Spleen (tissue), 13 donors: ENCODE measurements at places on chromosomes 12 and 14. TPM values are rescaled to one million over a fixed set of nuclear protein-coding genes. Genes with fewer than 3 reads are reported as not detected.

DNA sequence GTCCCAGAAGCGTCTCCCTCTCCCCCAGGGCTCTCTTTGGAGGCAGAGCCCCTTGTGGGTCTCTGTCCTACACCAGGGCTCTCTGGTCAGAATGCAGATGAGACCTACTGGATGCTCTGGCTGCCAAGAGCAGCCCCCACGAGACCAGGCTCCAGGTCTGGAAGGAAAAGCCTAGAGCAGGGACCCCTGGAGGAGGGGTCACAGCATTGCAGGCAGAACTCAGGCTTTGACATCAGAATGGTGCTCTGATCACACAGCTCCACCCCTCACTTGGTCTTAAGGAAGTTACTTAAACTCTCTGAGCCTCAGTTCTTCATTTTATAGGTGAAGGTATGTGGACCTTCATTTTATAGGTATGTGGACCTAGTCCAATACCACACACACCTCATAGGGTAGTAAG is 83.1 kb downstream of the ARL6IP4 start:
- no peak for DNase-seq

The MDP1 gene
- 14.5 TPM for total RNA-seq

DNA sequence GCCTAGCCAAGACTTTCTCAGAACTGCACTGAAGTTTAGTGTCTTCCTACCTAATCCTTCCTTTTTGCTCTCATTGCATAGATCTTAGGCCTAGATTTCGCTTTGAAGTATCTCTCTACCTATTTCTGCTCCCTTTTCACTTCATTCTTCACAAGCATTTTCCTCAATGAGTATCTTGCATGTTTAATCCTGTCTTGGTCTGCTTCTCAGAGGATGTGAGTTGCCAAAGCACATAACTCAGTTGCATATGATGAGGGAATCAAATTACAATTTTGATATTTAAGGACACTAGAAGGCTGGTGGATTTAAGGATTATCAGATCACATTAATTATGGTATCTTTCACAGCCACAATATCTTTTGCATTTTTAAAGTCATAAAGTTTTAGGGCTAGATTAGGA is 195.5 kb upstream of the DAAM1 start:
- DNase-seq = no peak

The ASB2 gene
- 14.9 TPM for total RNA-seq

The TAS2R20 gene
- 5.8 TPM for total RNA-seq

DNA sequence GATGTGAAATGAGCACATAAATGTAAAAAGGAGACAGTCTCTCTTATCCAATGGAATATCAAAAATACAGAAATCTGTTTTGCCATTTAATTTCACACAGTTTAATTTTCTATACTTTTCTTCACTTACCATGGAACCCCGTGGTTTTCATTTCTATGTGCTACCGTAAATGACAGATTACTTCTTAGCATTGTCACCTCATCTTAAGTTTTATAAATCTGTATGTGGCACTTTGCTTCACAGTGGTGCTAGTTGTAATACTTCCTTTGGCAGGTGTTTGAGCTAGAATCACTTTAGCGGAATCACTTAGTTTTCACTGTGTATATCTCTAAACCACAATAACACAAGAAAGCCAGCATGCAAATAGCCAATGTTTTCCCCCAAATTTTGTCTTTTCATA is 781.9 kb upstream of the MGAT4C start:
- DNase-seq = no peak

- DNase-seq = no peak
Measured at GRCh38 chr14:94374116-94374515, 14.3 kb downstream of the SERPINA1 start.

The GALNT8 gene
- 1.4 TPM for total RNA-seq

GRCh38 chr12:2796187-2796666 is 1.5 kb downstream of the FKBP4 start:
- DNase-seq = no peak

DNA sequence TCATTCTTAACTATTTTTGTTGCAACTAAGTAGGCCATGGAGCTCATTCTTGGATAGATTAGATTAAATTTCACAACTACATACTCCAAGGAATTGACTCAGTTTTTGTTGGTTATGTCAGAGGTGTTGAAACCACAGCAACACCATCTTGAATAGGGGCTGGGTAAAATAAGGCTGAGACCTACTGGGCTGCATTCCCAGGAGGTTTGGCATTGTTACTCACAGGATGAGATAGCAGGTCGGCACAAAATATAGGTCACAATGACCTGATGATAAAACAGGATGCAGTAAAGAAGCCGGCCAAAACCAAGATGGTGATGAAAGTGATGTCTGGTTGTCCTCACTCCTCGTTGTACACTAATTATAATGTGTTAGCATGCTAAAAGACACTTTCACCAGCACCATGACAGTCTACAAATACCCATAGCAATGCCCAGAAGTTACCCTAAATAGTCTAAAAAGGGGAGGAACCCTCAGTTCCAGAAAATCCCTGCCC is 20.9 kb downstream of the DMAC2L start:
- no peak for DNase-seq

The TULP3 gene
- 9.6 TPM for total RNA-seq

The ZFHX2 gene
- total RNA-seq = 0.85 TPM

- DNase-seq = no peak
Measured at GRCh38 chr12:128942960-128943477, 89.7 kb downstream of the GLT1D1 start.

The PIWIL1 gene
- 0.97 TPM for total RNA-seq

DNA sequence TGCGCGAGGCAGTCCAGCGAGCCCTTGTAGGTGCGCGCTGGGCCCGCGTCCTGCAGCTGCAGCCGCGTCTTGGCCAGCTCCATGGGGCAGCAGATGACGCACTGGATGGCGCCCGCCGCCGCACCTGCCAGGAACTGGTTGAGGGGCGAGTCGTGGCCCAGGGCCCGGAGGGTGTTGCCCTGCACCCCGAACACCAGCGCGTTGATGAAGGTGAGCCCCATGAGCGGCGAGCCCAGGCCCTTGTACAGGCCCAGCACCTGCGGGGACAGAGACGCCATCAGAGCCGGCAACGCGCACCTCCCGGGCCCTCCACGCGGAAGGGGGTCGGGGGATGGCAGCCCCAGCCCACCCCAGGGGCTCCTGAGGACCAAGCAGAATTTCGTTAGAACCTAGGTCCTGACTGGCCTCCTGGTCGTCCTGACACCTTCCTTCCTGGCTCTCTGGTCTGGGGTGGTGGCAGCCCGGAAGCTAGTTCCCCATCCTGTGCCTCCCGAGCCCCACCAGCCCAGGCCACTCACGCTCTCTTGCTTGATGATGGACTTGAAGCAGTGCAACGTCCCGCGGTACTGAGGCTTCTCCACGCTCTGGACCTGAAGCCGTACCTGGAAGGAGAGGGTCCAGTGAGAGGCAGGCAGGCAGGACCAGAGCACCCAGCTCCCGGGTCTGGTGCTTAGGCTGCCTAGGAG is 13.3 kb downstream of the SLC25A29 start:
- peak; percentile 73 for DNase-seq

The LGR5 gene
- not detected for total RNA-seq

The CIT gene
- 46.6 TPM for total RNA-seq

The NR2C1 gene
- total RNA-seq = 36.8 TPM
